ENCODE measurements at places on chromosomes 2 and 18.

- no peak for DNase-seq
Observed at GRCh38 chr18:76367168-76368125, 127.6 kb downstream of the ZNF516 start.

- no peak for DNase-seq
Observed at GRCh38 chr2:69780921-69781320, 39.0 kb downstream of the ANXA4 start.

- DNase-seq = no peak
Observed at GRCh38 chr2:237993701-237994100, 26.9 kb downstream of the UBE2F start.

DNA sequence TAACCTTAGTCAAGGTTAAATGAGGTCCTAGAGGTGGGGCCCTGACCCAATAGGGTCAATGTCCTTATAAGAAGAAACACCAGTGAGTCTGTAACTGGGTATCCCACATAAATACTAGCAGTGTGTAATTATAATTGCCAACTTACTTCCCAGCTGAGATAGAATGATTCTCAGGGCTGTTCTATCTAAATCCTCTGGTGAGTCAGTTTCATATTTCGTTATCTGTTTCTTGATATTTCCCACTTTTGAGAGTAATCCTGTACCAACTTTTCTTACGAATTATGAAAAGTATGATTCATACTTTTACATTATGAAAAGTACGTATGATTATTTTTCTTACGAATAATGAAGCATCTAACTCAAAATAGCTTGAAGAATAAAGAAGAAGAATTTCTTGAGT lies 546.8 kb upstream of the NETO1 start:
- DNase-seq = no peak

DNA sequence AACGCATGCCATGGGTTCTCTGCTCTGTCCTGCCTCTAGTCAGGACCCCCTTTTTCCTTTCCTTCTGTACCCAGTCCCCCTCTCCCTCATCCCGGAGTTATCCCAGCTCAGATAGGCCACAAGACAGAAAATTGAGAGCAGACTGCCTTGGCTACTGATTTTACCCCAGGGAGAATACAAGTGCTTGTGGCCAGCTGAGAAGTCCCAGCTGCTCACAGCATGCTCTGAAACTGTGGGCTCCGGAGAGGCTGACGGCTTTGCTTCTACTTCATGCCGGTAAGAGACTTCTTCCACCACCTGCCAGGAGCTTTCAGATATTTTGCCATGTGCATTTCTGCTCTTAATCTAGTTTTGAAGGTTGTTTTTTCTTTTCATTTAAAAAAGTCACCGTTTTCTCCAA lies 20.0 kb upstream of the SIX2 start:
- no peak for DNase-seq

DNA sequence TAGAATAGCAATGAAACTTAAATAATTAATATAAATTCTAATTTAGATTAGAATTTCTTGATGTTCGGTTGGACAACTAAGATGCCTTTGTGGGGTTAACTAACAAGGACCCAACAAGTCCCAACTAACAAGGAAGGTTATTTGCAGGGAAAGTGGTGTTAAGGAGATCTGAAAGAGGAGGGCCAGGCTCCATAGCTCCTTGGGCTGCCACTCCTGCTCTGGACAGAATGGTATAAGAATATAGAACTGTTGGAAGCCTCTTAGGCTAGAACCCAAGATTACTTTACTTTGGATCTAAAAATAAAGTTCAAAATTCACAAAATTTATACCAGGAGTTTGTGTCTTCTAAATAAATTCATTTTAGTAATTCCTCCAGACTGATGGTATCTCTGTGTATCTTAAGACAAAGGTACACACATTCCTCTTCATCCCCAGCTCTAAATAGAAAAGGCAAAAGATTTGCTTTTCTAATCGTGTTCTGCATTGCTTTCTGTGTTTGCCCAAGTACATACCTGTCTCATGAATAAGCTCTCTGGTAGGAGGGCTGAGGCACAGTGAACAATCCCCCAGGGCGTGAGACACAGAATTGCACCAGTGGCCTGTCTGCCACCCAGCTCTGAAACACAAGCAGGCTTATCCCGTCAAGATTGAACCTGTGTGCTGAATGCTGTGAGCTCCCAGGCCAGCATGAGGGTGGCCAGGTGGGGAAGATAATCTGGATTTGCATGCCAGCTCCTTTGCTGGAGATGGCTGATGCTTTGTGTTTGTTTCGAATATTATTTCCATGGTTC lies 176.0 kb downstream of the ACKR3 start:
- DNase-seq = peak; percentile 53

DNA sequence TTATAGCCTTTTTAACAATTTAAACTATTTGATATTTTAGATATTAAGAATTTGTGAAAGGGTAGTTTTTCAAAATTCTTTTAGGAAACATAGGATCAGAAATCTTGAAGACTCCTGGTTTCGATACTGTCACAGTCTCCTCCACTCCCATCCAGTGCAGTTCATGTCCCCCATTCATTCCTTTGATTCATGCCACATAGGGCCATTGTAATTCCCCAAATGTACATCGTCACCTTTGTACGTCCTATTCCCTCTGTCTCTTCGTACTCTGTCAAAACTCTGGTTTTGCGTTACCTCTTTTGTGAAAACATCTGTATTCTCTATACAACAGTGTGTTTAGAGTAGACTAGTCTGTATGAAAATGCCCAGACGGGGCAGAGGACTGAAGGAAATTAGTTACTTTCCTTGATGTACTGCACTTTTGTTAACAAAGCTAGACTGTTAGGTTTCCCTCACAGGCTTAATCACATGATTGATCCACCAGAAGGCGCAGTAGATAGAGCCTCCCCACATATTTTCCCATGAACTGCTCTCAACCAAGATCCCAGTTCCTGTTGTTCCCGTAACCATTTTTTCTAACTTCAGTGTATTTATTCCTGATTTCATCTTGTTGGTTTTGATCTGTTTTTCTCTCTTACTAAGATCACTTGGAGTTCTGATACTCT lies 2.5 kb downstream of the MRPL35 start:
- DNase-seq = no peak

- DNase-seq = no peak
Observed at GRCh38 chr2:153786016-153786415, 85.7 kb upstream of the GALNT13 start.

GRCh38 chr2:26191316-26192159 lies 18.6 kb downstream of the GAREM2 start:
- DNase-seq = no peak

DNA sequence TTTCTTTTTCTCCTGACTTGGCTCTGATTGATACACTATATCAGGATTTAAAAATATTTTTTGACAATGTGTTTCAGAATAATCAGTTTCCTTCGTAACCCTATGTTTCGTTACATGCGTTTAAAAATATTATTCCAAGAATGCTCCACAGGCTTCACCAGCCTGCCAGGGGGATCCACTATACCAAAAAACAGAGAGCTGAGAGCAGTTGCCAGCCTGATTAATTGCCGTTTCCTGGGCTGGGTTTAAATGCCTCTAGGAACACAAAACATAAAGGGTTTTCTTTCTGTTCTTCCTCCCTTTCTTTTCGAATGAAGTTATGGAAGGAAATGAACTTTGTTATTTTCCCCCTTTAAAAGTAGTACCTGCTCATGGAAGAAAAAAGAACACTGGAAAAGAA lies 47.9 kb downstream of the LRRFIP1 start:
- DNase-seq = no peak

DNA sequence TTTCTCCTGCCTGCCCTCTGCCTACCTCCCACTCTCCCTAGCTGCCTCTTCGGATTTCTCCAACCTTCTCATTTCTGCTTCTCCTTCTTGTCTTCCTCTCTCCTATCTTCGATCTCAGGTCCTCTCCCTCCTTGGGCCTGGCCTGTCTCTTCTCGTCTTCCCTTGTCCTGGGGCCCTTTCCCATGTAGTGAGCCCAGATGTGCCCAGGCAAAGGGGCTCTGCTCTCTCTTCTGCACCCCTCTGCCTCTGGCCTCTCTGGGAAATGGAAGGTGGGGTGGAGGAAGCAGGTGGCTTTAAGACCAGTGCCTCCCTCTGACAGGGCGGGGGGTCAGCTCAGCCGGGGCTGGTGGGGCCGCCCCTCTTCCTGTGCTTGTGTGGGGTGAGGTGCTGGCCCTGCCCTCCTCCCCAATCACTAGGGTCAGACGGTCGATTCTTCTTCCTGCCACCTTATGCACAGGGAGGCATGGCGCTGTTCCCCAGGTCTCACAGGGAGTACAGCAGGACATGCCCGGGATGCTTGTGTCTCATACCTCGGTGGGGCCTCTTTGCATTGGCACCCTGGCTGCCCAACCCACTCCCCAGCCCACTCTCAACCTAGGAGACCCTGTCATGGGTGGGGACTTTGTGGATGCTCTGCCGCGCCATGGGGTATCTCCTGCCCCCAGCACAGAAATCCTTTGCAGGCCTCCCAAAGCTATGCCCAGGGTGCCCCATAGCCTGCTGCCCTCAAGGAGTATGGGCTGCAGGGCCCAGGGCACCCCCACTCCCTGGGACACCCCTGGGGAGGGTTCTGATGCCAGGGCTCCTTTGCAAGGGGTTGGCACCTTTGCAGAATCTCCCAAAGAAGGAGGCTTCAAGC lies 213.8 kb upstream of the HAAO start:
- no peak for DNase-seq

DNA sequence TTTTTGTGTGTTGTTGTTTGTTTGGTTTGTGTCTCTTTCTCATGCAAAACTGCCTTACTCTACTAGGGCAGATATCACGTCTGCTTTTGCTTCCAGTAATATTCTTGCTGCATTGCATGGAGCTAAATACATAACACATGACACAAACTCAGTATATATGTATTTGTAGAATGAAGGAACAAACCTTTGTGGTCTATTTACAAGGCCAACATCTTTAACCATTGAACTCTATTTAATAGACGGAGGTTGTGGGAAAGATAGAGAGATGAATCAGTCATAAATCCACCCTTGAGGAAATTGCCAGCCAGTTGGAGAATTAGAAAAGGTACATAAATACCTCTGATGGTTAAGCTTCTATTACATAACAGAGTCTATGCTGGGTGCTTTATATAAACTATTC lies 26.0 kb upstream of the IL1RL1 start:
- no peak for DNase-seq

DNA sequence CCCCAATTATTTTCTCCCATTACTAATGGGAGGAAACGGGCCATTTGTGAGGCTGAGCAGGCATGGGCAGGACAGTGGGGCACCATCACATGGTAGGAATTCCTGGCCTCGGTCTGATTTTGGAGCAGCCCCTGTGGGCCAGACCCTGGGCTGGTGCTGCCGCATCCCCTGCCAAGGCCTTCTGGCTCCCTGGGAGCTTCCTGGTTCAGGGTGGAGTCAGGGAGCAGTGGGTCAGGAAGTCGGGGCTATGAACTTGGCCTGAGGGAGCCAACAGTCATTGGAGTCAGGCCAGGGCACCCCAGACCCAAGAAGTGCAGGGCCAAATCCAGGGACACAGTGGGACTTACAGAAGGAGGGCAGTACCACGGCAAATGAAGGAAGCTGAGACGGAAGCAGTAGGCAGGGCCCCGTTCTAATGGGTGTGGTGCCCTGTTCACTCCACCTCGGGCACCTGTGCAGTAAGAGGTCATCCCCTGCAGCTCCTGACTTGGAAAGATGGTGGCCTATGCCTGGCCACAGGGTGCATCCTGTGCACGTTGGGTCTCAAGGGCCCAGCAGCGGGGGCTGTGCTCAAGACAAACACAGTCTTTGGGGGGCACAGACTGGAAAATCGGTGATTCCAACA lies 328.1 kb downstream of the SMAD2 start:
- no peak for DNase-seq

DNA sequence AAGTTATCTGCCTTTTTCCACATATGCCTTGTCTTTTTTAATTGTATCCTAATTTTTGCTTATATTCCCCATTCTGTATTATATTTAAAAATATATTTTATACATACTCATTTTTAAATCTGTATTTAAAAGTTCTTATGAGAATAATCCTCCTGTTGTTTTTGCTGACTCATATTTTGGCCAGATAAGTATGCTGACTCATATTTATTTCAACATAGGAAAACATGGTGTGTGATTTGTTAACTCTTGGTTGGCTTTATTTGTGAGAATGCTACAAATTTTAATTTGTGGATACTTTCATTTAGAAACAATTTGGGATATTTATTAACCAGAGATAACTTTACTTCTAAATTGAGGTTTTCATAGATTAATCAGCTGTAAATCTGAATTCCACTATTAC lies 587.7 kb downstream of the CPS1 start:
- DNase-seq = no peak

GRCh38 chr18:31192086-31192776 lies 29.6 kb upstream of the DSC1 start:
- DNase-seq = no peak

GRCh38 chr2:96091711-96092572 lies 24.4 kb downstream of the ADRA2B start:
- DNase-seq = peak; percentile 25

DNA sequence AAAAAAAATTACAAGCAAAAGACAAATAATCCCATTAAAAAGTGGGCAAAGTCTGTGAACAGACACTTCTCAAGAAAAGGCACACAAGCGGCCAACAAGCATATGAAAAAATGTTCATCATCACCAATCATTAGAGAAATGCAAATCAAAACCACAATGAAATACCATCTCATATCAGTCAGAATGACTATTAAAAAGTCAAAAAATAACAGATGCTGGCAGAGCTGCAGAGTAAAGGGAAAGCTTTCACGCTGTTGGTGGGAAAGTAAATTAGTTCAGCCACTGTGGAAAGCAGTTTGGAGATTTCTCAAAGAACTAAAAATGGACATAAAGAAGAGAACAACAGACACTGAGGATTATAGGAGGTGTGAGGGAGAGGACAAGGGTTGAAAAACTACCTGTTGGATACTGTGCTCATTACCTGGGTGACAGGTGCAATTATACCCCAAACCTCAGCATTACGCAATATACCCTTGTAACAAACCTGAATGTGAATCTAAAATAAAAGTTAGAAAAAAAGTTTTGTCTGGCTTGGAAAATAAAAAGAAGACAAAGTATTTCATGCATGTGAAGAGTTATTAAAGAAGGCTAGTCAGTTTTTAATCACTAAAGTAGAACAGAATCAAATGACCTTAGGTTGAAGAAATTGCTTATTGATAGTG lies 8.7 kb upstream of the ACSL3 start:
- no peak for DNase-seq

DNA sequence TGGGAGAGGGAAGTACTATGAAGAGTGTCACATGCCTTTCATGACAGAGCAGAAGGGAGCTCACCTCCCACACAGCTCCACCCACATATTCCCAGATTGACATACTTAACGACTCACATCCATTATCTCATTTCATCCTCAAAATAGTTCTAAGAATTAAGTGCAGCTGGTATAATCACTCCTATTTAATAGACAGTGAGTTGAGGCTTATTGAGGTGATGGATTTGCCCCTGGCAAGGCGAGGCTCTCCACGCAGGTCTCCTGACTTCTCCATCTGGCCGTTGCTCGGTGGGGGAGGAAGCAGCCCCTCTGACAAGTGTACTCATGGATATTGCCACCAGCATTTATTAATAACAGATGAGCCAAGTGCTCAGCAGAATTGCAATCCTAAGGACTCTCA lies 81.4 kb downstream of the TGOLN2 start:
- peak; percentile 91 for DNase-seq

DNA sequence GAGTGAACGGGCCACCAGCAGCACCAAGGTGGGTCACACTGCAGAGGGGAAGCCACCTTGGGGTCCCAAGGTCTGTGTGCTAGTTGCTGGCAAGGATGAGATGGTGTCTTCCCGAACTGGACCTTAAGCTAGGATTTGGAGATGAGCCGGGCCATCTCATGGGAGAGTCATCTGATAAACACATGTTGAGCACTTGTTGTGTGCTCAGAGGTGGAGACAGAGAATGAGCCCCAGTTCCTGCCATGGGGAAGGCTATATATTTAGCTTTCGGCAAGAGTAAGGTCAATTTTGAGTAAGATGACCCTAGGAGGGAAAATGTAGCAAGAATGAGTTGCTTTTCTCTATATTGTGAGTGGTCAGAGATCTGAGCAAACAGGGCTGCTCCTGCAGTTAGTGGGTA lies 41.4 kb upstream of the RPL31 start:
- DNase-seq = no peak
